Renal cortex interstitium (tissue), 15 donors: ENCODE measurements at places on chromosomes 7 and 10.
A peak's percentile ranks its signal among the peaks of the same experiment; 100 is the strongest.

DNA sequence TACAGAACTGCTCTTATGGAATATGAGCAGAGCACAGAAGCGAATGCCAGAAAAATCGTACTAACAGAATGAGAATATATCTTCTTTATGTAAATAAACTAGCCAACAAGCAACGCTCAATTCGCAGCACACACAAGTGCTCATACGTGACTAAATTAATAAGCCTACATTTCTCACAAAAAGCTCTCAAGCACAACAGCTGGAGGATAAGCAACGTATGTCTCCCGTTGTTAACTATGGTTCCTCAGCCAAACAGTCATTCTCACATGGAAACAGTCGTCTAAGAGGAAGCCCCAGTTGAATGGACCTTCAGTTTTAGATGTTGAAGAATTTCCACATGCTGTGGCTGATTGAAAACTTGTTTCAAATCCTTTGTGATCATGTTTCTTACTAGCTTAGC is 110.4 kb downstream of the PKD1L1 start:
- no peak for DNase-seq

GRCh38 chr10:126272526-126272925 is 115.8 kb downstream of the ADAM12 start:
- no peak for DNase-seq

GRCh38 chr7:69922026-69922803 is 323.9 kb downstream of the AUTS2 start:
- no peak for DNase-seq

GRCh38 chr10:28604567-28605536 is 71.9 kb downstream of the WAC start:
- no peak for DNase-seq

DNA sequence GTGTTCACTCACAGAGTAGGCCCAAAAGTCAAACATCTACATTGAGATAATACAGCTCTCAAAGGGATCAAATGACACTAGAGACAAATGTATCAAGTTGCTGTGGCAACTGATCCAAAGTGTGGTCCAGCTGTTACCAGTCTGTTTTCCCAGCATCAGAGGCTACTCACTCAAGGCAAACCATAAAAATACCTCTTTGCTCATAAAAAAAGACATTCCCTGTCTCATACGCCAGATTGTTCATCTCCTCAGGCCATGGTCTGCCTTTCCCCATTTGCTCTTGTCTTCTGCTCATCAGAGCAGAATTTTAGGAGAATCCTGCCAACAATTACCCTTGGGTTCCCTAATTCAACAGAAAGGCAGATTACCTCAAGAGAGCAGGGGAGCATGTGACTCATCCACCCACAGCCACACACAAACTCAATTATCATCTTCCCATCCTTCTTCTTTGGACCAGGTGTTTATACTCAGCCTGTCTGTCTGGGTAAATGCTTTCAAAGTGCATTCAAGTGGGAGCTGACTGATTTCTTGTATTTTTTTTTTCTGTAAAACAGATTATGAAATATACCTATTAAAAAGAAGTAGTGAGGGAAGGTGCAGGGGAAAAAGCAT is 226.5 kb upstream of the HPS1 start:
- peak; percentile 66 for DNase-seq

- no peak for DNase-seq
Measured at GRCh38 chr7:96739609-96740008, 30.0 kb upstream of the SEM1 start.

- DNase-seq = no peak
Measured at GRCh38 chr7:158519633-158520174, 67.9 kb downstream of the PTPRN2 start.

DNA sequence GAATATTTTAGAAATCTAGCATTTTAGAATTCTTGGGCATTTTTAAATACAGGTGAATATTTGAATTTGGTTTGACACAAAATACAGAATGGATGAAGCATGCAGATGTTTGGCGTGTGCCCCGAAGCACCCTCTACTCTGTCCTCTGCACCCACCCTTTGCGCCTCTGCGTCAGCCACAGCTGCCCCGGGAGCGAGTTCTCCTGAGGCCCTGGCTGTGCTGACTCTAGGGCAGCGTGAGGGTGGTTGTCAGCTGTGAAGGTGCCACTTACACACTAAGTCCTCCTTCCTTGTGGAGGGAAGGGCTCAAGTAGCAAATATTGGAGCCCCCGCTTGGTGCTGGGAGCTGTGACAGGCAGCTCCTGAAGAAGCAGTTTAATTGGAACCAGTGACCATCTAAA is 48.4 kb downstream of the DAGLB start:
- DNase-seq = no peak

DNA sequence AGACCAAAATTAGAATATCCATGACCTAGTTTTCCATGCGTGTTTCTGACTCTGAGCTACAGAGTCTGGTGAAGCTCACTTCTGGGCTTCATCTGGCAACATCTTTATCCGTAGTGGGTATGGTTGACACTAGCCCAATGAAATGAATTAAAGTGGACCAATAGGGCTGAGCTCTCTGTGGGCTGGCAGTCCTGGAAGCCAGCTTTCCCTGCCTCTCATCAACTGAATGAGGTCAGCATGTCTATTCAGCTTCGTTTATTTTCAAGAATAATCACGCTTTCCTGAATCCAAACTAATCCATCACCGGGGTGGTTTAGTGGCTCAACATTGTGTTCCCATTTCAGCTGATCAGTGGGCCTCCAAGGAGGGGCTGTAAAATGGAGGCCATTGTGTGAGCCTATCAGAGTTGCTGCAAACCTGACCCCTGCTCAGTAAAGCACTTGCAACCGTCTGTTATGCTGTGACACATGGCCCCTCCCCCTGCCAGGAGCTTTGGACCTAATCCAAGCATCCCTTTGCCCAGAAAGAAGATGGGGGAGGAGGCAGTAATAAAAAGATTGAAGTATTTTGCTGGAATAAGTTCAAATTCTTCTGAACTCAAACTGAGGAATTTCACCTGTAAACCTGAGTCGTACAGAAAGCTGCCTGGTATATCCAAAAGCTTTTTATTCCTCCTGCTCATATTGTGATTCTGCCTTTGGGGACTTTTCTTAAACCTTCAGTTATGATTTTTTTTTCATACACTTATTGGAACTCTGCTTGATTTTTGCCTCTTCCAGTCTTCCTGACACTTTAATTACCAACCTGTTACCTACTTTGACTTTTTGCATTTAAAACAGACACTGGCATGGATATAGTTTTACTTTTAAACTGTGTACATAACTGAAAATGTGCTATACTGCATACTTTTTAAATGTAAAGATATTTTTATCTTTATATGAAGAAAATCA is 35.5 kb downstream of the CAV1 start:
- DNase-seq = no peak

- no peak for DNase-seq
Measured at GRCh38 chr7:47045207-47046051, 536.5 kb downstream of the TNS3 start.

DNA sequence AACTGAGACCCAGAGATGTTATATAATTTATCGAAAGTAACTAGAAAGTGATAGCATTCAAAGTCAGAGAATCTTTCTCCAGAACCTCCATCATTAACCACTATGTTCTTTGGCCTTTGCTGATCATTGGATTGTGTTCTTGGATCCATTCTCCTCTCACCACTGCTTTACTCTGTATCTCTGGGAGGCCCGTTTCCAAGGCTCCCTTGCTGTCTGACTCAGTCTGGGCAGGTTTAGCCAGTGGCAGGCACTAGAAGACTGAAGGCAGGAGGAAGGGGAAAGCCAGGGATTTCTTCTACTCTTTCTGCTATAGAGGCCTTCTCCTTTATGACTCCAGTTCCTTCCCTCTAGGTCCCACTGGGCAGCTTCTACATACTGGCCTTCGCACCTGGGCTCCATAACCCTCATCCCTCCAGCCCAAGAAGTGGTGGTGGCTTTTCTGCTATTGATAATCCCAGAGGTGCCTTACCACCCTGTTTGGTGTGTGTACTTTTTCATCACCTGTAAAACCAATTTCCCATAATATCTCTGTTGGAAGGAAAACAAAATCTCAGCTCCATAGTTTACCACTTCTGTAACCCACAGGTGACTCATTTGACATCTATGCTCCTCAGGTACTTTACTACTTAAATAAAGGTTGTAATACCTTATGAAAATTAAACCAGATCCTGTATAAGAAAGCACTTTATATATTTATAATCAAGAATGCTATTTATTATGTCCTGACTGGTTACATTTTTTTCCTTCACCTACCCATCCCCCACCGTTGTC is 36.0 kb downstream of the BCAP29 start:
- DNase-seq = no peak

DNA sequence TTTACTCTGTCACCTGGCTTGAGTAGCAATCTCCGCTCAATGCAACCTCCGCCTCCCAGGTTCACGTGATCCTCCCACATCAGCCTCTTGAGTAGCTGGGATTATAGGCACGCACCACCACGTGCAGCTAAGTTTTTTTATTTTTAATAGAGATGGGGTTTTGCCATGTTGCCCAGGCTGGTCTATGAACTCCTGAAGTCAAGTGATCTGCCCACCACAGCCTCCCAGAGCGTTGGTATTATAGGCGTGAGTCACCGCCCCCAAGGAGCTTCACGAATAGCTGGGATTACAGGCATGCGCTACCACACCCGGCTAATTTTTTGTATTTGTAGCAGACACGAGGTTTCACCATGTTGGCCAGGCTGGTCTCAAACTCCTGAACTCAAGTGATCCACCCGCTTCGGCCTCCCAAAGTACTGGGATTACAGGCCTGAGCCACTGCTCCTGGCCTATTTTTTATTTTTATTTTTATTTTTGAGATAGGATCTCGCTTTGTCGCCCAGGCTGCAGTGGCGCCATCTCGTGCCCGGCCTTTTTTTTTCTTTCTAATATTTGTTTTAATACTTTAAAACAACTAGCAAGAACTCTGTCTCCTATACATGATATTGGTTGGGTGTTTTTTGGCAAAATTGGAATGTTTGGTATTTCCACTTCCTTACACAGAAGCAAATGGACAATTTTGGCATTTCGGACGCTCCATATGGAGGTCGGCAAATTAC is 1.1 kb downstream of the EFCAB10 start:
- DNase-seq = no peak

- DNase-seq = no peak
Measured at GRCh38 chr10:75472685-75473084, 41.3 kb downstream of the LRMDA start.

DNA sequence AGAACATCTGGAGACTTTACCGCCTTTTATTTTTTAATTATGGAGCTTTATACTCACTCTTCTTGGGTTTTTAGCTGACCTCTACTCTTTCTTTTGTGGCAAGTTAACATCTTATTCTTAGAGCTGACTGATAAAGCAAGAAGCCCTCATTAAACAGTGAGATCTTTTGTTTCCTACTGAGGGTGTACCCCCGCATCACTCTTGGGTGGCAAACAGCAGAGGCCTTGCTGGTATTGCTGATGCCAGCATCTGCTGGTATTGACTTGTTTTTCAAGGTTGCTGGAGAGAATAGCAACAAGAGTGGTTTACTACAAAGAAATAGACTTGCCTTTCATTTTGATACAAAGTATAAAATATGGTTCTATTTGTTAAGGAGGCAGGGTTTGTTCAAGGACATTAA is 154.7 kb downstream of the ARID5B start:
- no peak for DNase-seq

DNA sequence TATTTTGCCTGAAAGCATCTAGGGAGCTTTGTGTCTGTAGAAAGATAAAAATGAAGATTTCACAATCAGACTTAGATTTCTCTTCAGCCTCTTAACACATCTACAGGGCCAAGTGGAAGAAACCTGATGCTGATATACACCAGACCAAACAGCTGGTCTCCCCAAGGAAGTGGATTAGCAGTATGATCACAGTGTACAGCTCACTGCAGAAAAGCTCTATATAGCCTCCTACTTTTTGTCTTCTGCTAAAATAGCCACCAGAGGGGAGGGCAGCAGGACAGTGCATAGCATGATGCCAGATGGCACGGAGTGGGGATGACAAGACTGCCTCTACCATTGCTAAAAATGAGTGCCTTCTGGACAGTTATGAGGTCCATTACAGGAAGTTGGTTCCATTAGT is 16.0 kb downstream of the FAM13C start:
- DNase-seq = no peak

DNA sequence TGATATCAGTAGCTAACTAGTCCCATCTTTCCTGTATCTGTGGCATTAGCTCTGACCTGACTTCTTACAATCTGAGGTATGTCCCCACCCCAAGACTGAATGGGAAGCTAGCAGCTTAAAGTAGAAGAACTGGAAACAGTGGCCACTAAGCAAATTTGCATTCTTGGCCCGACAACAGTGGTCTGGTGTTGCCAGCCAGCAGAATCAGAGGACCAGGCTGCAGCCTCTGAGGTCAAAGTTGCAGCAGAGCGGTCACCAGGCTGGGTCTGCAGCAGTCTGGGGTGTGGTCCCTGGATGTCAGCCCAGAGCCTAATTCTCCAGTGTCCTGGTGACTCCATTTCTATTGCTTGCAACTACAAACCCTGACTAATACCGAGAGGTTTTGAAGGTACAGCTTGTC is 26.3 kb downstream of the FAM107B start:
- no peak for DNase-seq

DNA sequence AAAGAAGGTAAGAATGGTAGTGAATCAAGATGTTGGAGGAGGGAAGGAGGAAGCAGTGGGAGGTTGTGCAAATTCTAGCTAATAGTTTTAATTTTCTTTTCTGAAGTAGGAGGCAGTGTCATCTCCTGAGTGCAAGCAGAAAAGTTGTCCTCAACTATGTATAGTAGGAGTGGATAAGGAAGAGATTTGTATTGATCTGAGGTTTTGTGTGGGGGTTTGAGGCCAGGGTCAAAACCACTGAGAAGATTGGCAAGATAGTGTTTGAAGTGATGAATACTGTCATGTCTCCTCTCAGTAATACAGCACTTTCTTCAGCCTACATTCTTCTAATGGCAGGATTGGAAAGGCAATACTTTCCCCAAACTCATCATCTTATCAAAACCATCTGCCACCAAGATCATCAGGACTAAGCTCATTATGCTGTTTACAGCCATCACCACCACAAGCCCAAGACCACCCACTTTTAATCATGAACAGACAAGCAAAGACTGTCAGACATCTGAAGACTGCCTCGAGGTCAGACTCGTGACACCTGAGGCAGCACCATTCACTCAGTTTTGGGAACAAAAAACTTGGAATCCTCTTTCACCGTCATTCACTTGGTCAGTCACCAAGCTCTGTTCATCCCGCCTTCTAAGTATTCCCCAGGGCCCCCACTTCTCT is 1.5 kb upstream of the MIOS start:
- DNase-seq = no peak

- DNase-seq = no peak
Measured at GRCh38 chr7:38584443-38585210, 46.5 kb downstream of the AMPH start.

DNA sequence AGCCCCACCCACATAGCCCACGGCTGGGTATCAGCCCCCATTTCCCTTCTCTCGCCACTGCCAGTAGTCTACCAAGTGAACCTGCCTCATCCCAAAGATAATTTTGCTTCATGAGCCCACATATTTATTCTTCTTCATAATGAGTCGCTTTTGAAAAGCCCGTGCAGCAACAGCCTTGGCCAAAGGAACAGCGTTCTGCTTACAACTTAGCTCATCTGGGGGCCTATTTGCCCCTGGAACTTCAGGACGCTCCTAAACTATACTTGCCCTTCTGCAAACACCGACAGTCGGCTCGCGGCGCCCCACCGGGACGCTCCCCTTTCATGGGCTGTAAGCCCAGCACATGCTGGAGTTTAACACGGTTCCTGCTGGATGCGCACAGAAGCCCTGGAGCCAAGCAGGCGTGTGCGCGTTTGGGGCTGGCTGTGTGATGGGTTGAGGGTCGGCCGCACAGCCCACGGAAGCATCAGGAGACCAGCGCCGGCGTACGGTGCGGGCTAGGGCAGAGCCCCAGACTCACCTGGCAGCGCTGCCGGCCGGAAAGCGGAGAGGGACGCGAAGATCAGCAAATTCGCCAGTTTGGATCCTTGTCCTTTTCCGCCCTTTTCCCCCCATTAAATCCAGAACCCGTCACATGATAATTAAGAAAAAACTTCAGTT is 370 bp downstream of the TMEM60 start:
- DNase-seq = no peak
